ENCODE measurements at places on chromosomes 5 and 9.

- DNase-seq: no peak
These were observed 16.7 kb upstream of the SCGB3A1 start for GRCh38 chr5:180607861-180608571.

- DNase-seq: no peak
These were observed 21.1 kb downstream of the TLE4 start for GRCh38 chr9:79592726-79593493.

DNA sequence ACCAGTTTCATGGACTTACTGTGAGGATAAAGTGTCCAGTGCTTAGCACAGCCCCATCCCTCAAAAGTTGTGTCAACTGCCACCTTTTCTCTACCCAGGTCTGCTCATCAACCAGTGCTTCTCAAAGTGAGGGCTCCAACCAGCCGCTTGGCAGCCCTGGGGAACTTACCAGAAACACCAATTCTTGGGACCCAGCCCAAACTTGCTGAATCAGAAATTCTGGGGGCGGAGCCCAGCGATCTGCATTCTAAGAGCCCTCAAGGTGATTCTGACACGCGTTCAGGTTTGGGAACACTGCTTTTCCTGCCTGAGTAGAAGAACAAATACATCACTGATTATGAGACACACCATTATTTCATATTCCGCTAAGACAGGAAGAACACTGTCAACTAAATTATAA, 132.0 kb downstream of the NSG2 start:
- DNase-seq: no peak

GRCh38 chr9:16676519-16676918, 194.0 kb downstream of the BNC2 start:
- DNase-seq: no peak

- peak; percentile 57 for DNase-seq
These were observed 10.4 kb downstream of the SMIM3 start for GRCh38 chr5:150788977-150789376.
